ENCODE measurements at places on chromosomes 7 and 10. TPM values are rescaled to one million over a fixed set of nuclear protein-coding genes. Genes with fewer than 3 reads are reported as not detected.
A peak's percentile ranks its signal among the peaks of the same experiment; 100 is the strongest.

DNA sequence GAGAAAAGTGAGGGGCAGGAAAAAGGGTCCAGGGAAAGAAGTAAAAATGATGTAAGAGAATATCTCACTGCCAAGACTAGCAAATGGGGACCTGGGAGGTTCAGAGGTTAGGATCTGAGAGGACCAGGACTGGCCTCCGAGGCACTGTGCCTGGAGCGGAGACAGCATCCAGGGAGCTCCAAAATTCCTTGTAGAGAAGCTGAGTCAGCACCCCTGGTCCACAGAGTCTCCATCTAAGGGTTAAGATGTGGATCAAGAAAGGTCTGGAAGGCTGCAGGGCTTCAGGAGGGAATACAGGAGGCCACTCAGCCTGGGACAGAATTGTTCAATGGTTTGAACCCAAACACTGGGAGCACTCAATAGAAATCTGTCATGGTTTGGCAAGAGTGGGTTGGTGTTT, 30.6 kb downstream of the ZNF503 start:
- ATAC-seq, result no peak

GRCh38 chr10:95877881-95878280, 29.9 kb upstream of the CC2D2B start:
- ATAC-seq, result no peak

GRCh38 chr7:96004578-96004977, 232.2 kb downstream of the DYNC1I1 start:
- peak; percentile 55 for ATAC-seq

GRCh38 chr7:67595431-67596180, 599.0 kb downstream of the TYW1 start:
- ATAC-seq, result no peak

DNA sequence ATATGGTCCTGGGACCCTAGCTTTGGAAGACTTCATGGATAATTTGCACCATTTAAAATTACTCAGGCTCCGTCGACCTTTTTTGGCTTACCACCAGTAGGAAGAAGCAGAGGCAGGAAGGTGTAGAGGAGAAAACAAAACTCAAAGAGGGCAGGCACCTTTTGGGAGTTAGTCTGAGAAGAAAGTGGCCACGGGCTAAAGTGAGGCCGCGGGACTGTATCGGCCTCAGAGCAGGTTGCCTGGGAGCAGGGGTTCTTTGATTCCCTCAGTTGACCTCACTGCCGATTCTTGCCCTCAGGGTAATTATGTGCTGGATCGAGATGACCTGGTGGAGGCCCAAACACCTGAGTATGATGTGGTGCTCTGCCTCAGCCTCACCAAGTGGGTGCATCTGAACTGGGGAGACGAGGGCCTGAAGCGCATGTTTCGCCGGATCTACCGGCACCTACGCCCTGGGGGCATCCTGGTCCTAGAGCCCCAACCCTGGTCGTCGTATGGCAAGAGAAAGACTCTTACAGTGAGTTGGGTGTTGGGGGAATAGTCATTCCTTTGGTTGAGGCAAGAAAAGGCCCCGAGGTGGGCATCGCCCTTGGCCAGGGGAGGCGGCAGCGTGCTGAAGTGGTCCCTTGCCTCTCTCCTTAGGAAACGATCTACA, 3.1 kb downstream of the MEPCE start:
- ATAC-seq, result no peak

The NHLRC2 gene
- total RNA-seq, result 16.9 TPM

DNA sequence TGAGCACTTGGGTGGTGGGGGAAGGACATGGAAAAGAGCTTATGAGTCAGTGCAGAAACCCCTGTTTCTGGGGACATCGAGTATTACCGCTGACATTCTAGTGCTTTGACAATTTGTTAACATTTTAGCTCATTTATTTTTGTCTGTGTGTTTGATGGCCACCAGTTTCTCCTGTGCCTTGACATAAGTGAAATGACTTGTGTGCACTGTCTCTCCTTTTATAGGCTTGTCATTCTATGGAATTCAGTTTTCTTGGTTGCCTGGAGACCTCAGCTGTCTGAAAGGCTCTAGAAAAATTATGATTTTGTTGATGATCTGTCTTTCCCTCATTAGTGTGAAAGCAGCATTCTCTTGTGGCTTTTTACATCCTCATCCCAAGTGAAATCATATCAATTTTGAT, 190.0 kb upstream of the SMIM30 start:
- ATAC-seq, result no peak

DNA sequence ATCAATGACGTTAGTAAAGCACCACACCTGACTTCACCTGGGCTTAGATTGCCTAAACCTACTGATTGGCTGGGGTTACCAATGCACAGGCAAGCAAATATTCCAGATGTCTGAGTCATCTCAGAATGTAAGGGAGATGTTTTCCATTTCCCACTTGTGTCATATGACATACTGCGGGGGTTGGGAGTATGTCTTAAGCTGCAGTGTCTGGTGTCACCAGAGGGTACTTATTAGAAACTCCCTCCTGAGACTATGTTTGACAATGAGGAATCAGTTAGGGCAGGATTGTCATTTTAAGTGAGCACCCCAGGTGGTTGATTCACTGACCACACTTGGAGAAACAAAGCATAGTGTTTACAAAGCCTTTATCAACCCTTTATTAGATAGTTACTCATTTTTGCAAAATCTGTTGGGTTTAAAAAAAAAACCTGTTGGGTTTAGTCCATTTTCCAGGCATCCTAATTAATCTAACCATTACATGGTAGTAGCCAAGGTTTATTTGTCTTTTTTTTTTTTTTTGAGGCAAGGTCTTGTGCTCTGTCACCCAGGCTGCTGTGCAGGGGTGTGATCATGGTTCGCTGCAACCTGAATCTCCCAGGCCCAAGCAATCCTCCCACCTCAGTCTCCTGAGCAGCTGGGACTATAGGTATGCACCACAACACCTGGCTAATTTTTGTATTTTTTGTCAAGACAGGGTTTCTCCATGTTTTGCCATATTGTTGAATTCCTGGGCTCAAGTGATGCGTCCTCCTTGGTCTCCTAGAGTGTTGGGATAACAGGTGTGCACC, 72.5 kb downstream of the CDK6 start:
- peak; percentile 61 for ATAC-seq

The CPA2 gene
- total RNA-seq, result 0.49 TPM

DNA sequence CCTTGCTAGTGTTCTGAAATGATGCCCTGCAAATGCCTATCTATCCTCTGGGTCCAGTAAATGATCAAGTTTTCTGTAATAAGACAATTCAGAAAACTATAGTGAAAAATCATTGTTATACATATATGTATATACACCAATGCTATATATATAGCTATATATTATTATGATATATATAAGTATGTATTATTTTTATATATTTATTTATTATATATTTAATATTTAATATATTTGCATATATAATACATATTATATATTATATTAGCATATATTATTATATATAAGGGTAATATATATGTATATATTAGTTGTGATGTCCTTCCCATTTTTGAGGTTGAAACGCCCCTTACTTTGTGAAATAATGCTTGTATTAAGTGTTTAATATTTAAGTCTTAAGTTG, 181.4 kb upstream of the CACNA2D1 start:
- no peak for ATAC-seq

GRCh38 chr10:83459124-83459523, 680.2 kb upstream of the GHITM start:
- no peak for ATAC-seq

GRCh38 chr10:93376372-93377293, 105.5 kb downstream of the MYOF start:
- ATAC-seq, result peak; percentile 81

GRCh38 chr7:121547544-121548092, 151.5 kb upstream of the FAM3C start:
- ATAC-seq, result peak; percentile 72

DNA sequence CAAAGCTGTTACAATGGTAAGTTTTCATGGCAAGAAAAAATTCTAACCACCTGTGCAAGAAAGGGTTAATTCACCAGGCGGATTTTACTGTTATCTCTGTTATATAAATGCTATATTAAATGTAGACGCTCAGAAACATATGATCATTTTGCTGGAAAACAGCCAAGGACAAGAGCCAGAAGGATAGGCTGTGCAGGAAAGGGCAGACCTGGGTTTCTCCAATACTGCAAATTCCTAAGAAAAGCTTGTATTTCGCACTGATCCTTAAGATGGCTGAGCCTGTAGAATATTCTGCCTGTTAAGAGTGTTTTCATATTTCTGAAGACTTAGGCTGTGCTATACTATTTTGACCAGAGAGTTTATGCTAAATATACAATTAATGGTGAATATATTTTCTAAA, 564.1 kb upstream of the KCND2 start:
- no peak for ATAC-seq

The ZPBP gene
- not detected for total RNA-seq

The HOXA5 gene
- 31.0 TPM for total RNA-seq

- no peak for ATAC-seq
Measured at GRCh38 chr10:5555881-5556280, 31.1 kb downstream of the CALML3 start.

The NPSR1 gene
- not detected for total RNA-seq

DNA sequence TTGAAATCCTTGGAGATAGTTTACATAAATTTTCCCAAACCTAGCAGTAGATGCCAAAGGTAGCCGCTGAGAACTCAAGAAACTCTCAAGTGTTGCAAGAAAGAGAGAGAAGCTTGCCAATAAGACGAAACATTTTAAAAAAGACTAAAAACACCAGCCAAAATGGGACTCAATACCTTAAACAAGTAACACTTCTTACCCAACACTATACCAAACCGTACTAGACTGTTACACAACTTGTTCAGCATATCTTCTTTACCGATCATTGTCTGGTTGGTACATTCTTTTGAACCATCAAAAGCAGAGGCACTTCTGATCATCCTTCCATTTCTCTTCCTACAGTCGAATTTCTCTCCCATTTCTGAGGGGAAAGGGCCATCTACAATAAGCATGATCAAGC, 4.8 kb upstream of the PTPN12 start:
- ATAC-seq, result no peak

DNA sequence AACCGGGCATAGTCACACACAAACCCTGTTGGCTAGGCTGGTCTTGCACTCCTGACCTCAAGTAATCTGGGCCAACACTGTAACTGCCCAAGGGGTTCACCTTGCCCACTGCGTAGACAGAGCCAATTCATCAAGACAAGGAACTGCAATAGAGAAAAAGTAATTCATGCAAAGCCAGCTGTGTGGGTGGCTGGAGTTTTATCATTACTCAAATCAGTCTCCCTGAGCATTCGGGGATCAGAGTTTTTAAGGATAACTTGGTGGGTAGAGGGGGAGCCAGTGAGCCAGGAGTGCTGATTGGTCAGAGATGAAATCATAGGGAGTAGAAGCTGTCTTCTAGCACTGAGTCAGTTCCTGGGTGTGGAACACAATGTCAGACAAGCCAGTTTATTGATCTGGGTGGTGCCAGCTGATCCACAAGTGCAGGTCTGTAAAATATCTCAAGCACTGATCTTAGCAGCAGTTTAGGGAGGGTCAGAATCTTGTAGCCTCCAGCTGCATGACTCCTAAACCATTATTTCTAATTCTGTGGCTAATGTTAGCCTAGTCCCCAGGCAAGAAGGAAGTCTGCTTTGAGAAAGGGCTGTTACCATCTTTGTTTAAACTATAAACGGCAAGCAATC, 15.6 kb upstream of the FXYD4 start:
- peak; percentile 96 for ATAC-seq

DNA sequence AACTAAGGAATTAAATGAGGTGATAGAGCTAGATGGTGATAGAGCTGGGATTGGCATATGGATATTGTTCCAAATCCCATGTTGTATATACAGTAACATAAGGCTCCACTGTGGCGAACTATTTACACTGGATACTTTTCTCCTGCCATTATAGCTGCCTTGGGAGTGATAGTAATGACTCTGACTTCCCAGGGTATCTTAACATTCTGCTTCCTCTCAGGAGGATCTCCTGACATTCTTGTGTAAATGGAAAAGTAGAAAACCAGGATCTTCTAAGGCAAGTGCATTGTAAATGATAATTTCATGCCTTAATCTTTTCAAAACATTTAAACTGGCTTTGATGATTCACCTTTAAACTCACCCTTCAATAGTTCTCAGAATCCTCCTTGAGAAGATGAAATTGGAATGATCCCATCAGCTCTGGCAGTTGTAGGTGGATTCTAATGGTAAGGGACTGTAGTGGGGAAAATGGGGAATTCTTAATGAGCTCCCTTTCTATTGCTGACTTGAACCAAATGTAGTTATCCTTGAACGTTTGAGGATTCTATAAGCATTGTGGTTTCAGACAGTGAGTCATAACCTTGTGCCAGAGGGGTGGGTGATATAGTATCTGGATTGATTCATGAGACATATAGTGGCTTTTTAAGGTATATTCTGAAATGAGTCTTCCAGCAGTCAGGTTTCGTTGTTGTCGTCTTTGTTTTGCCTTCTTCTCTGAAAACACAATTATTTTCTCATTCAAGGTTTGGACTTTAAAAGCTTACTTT, 450.0 kb downstream of the SUGCT start:
- ATAC-seq, result no peak

The SEC23IP gene
- total RNA-seq, result 24.8 TPM

The LIPK gene
- total RNA-seq, result not detected

The STEAP1 gene
- total RNA-seq, result 10.0 TPM

DNA sequence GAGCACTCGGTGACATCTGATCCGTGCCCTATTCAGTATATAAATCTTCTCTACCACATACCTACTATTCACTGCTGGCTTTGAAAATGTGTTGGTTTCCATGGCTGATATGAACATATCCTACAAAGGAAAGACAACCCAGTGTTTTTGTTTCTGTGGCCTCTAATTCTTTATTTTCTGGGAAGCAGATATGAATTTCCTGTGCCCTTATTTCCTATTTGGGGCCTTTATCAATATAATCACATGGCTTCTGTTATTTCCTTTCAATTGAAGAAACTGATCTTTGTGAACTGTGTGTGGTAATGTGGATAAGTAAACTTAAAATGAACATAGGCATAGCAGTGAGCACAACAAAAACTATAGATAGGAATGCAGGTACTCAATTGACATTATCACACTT, 10.6 kb downstream of the CCNJ start:
- no peak for ATAC-seq

The PAPOLB gene
- total RNA-seq, result 0.36 TPM

The ELOVL3 gene
- 0.13 TPM for total RNA-seq

DNA sequence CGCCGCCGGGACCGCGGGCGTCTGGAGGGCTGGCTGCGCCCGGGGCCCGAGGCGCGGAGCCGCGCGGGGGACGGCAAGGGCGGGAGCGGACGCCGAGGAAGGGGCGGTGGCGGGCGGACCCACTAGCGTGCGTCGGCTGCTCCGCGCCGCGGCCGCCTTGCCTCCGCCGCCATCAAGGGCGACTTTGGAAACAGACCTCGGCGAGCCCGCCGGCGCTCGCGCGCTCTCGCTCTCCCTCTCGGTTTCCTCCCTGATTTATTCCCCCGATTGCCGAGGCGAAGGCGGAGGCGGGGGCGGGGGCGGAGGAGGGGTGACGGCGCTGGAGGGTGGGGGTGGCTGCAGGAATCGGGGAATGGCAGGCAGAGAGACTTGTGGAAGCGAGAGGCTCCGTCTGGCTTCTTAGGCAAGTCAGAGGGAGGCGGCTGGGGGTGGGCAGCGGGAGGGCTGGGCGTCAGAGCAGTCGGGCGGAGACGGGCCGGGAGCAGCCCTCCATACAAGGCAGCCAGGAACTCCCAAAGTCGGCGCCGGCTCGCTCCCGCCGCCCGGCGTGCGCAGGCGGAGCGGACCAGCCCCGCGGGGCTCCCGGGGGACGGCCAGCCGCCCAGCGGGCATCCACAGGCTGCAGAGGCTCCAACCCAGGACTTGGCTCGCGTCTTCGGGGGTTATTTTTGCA, at the start of gene CACNA2D1:
CACNA2D1 (minus strand) TSS at position 231 of the 673 bp plus-strand sequence.
- ATAC-seq, result peak; percentile 75

- ATAC-seq, result no peak
Measured at GRCh38 chr10:110395350-110396283, 90.9 kb upstream of the SMNDC1 start.

The AGBL3 gene
- 0.99 TPM for total RNA-seq

The FKBP9 gene
- 62.7 TPM for total RNA-seq
